Motor neuron (in vitro differentiated cells): ENCODE measurements at places on chromosomes 12 and 14. TPM values are rescaled to one million over a fixed set of nuclear protein-coding genes. Genes with fewer than 3 reads are reported as not detected.

DIO3 gene
- 8.6 and 9.8 TPM in 2 replicates for total RNA-seq

ALDH1L2 gene
- total RNA-seq, result 13.9 and 15.9 TPM in 2 replicates

RD3L gene
- not detected in 2 replicates for total RNA-seq

FSCB gene
- 0.35 TPM in 1 of 2 replicates, not detected in the other for total RNA-seq

KRT77 gene
- total RNA-seq, result 0.27 and 0.85 TPM in 2 replicates

GYS2 gene
- total RNA-seq, result not detected in 2 replicates

ZNF385A gene
- total RNA-seq, result 3.2 and 4.3 TPM in 2 replicates

SLIRP gene
- 507 and 525 TPM in 2 replicates for total RNA-seq

INSM2 gene
- 6.8 and 6.9 TPM in 2 replicates for total RNA-seq

TMEM121 gene
- 1.3 and 1.7 TPM in 2 replicates for total RNA-seq

RHEBL1 gene
- 0.45 and 0.62 TPM in 2 replicates for total RNA-seq

UNG gene
- total RNA-seq, result 30.9 and 32.0 TPM in 2 replicates

FOXN4 gene
- total RNA-seq, result 0.46 and 0.52 TPM in 2 replicates

RTL1 gene
- total RNA-seq, result 0.14 and 0.31 TPM in 2 replicates

FAM90A1 gene
- total RNA-seq, result 0.93 and 1.8 TPM in 2 replicates

PLXNC1 gene
- total RNA-seq, result 6.7 and 7.8 TPM in 2 replicates

DRAM1 gene
- 10.6 and 11.5 TPM in 2 replicates for total RNA-seq

TDRD9 gene
- 0.78 TPM in 1 of 2 replicates, not detected in the other for total RNA-seq

FICD gene
- total RNA-seq, result 4.6 and 6.4 TPM in 2 replicates

GAS2L3 gene
- 1.2 and 1.3 TPM in 2 replicates for total RNA-seq

HSP90B1 gene
- total RNA-seq, result 396 and 409 TPM in 2 replicates

TPPP2 gene
- 0.38 and 0.41 TPM in 2 replicates for total RNA-seq

PMEL gene
- total RNA-seq, result 2.5 and 4.7 TPM in 2 replicates

ERH gene
- 234 and 268 TPM in 2 replicates for total RNA-seq

SINHCAF gene
- 52.7 and 75.2 TPM in 2 replicates for total RNA-seq

PZP gene
- 0.24 TPM in 1 of 2 replicates, not detected in the other for total RNA-seq

LYZ gene
- total RNA-seq, result 0.11 TPM in 1 of 2 replicates, not detected in the other

LIMA1 gene
- total RNA-seq, result 26.7 and 35.3 TPM in 2 replicates

ALX1 gene
- total RNA-seq, result 9.5 and 9.6 TPM in 2 replicates

CBLN3 gene
- 0.36 and 0.55 TPM in 2 replicates for total RNA-seq
